Hippocampal formation (tissue), 2 donors: ENCODE measurements at places on chromosomes 3 and 15.

GRCh38 chr3:151367448-151367847 is 17.1 kb downstream of the P2RY12 start:
- DNase-seq: no peak

DNA sequence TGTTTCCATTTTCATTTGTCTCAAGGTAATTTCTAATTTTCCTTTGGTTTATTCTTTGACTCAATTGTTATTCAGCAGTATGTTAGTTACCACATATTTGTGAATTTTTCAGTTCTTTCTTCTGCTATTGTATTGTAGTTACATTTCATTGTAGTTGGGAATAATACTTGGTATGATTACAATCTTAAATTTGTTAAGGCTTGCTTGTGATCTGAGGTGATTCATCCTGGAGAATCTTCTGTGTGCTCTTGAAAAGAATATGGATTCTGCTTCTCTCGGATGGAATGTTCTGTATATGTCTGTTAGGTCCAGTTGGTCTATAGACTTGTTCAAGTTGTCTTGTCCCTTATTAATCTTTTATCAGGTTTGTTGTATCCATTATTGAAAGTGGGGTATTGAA is 63.4 kb upstream of the VEPH1 start:
- no peak for DNase-seq

DNA sequence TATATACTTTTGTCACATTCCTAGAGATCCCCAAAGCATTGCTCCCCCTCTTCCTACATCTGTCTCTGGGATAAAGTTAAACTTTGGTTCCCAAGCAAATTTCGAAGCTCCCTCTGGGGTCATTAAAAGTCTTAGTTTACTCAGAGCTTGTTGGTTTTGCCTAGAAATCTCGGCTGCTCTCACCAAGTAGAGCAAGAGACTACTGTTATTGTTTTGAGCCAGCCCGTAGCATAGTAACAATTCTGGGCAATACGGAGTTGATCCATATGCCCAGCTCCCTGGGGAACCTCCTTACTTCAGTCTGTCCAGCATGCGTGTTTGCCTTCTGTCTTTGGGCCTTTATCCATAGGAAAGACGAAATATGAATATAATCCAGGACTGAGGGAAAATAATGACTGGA is 10.0 kb upstream of the P3H2 start:
- DNase-seq: no peak

- no peak for DNase-seq
Observed at GRCh38 chr3:151796105-151796680, 17.7 kb upstream of the AADAC start.

DNA sequence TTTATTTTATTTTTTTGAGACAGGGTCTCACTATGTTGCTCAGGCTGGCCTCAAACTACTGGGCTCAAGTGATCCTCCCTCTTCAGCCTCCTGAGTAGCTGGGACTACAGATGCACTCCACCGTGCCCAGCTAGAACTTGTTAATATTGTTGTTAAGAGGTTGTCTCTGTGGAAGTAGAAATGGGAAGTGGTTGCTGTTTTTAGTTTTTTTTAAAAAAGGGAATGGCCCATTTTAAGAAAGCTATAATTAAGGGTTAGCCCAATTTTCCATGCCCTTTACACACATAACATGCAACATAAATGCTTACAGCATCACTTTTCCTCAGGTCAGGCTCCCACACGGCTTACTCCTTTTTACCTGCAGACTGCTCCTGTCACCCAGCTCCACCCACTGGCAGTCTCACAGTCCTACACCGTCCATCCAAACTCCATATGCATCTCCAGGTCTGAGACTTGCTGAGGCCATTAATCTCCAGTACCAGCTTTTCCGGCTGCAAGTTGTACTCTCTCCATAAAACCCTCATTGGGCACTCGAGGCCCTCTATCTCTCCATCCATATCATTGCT is 19.8 kb downstream of the MORC1 start:
- DNase-seq: no peak

DNA sequence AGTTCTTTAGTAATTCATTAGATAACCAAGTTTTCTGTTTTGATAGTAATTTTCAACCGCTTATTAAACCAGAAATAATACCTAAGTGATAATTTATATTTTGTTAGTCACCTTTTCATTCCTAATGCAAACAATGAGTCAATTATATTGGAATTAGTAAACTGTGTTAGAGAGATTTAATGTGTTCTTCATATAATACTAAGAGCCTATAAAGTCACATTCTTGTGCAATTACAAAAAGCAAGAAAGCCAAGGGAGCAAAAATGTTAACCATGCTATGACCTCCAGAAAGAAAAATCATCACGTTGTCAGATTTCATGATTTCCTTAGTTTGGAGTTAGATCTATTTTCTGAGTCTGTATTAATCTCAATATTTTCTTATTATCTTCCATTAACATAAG is 108.8 kb upstream of the SAMMSON start:
- DNase-seq: no peak

GRCh38 chr3:46706771-46707582 is 5.8 kb downstream of the TMIE start:
- DNase-seq: no peak

GRCh38 chr3:16309558-16309957 is 44.5 kb downstream of the OXNAD1 start:
- no peak for DNase-seq

DNA sequence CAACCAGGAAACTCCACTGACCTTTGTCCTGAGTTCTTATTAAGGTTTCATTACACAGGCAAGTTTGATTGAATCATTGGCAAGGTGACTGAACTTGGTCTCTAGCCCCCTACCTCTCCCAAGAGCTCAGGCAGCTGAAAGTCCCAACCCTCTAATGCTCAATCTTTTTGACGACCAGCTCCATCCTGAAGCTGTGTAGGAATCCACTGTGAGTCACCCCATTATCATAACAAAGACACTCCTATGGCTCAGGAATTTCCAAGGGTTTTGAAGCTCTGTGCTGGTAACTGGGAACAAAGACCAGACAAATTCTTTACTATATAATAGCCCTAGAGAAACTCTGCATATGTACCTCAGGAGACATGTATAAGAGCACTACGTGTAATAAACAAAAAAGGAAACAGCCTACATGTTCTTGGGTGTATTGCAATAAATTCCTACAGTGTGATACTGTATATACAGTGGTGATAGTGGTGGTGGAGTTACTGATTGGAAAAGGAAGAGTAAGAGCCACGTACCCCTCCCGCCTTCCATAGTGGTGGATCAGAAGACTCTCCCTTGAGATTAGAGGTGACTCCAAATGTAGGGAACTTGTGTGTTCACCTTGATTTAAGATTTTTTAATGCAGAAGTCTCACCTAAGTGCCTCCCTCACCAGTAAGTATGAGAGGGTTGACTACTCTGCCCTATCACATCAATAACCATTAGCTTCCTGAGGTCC is 116.6 kb downstream of the ST8SIA2 start:
- DNase-seq: no peak

GRCh38 chr15:33021806-33022389 is 172.6 kb downstream of the FMN1 start:
- peak; percentile 52 for DNase-seq

DNA sequence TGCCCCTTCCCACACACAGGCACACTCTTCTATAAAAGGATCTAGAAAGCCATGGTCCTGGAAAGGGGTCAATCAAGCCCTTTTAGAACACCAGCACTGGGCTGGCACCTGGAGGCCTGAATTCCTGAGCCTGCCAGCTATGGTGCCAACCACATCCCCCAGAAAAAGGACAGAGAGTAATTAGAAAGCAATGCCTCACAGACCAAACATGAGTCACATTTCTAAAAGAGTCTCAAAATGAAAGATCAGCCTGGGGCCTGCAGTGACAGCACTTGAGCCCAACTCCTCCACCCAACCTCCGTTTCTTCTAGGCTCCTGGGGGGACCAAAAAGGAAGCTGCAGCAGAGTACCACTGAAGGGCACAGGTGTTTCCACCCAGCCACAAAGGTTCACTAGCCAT is 14.1 kb downstream of the MYLK start:
- no peak for DNase-seq

DNA sequence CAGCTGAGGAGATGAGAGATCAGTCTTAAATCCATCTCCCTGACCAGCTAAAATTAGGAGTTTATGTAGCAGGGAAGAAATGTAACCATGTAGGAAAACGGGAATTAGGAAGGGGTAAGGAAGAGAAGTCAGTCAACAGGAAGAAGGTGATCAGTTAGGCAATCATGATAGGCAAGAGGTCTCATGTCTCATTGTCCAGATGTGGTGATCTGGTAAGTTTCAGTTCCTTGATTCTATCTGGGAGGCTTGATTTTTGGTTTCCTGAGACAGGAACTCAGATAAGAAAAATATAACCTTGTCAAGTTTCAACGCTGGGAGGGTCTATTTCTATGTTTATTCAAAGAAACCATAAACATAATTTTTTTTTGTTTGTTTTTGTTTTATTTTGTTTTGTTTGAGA is 40.3 kb upstream of the TBC1D5 start:
- DNase-seq: no peak

GRCh38 chr3:127865941-127866340 is 43.6 kb upstream of the MGLL start:
- DNase-seq: no peak

DNA sequence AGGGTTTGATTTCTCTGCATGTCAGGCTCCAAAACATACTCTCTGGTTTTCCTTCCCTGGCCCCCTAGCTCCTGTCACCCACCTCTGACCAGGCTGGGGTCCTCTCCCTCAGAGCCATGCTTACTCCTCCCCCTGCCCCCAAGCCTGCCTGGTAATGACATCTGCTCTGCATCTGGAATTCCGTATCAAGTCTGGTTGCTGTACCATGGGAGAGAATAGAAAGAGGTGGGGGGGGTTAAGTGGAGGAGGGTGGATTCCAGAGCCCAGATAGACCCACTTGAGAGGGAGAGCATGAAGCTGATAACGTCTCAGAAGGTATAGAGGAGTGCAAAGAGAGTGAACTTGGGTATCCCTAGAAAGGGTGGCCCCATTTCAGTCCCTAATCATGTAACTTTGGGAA is 4.2 kb downstream of the IGDCC4 start:
- DNase-seq: no peak

GRCh38 chr3:150543128-150543527 is 3.2 kb downstream of the SERP1 start:
- no peak for DNase-seq

- no peak for DNase-seq
Observed at GRCh38 chr15:28269097-28269496, 52.9 kb downstream of the HERC2 start.

- no peak for DNase-seq
Observed at GRCh38 chr3:79847928-79848327, 80.1 kb upstream of the ROBO1 start.

DNA sequence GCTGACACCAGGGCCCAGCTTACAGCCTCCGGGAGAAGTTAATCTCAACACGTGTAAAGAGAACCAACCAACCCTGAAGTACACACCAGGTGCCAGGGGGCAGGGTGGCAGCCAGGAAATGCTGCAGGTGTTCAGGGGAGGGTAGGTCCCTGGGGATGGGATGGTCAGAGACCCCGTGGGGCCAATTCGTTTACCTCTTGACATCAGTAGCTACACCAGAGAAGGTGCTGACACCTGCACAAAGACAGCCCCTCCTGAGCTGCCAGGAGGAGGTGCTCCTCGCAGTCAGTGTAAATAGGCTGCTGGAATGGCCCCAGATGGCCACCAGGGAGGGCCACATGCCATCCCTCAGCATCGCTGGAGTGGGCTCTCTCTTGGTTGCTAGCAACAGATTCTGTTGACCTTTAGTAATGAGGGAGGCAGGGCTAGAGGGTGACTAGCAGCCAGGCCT is 52.8 kb downstream of the CORO2B start:
- DNase-seq: no peak

DNA sequence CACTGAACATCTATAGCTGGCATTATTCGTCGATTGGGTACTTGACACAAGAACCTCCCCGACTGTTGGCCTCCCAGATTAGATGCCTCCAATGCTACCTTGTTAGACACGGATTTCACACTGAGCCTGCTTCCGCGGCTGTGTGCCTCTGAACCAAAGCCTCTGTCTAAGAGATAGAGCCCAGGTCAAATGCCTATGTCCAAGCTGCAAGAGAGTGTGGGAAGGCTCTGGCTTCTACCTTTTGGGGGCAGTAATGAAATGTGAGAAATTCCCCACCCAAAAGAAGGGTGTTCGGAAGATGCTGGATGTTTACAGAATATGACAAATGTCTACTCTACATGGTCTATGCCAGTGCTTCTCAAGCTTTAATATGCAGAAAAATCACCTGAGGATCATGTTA is 2.0 kb upstream of the RPUSD2 start:
- no peak for DNase-seq

DNA sequence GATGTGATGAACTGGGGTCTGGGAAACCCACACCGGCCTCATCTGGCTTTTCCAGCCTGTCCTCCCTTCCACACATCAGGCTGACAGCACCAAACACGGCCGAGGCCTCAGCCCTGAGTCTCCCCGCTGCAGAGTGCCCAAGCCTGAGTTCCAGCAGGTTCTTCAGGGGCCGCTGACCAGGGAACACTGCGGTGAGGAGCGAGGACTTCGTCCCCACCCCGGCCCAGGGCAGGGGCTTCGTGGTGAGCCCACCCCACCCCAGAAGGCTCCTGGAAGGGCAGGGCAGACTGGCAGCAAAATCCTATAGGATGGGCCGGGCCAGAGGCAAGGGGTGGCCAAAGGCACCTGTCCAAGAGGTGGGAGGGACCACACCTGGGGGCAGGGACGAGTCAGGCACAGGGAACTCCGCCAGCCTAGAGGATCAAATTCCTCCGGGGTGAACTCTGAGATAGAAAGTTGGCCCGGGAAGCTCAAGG is at the start of gene SLC51A:
Gene SLC51A, plus strand, starts transcription at position 446 of the 476 bp plus-strand sequence. CDS start 179 bp downstream, outside the sequence.
- DNase-seq: no peak

GRCh38 chr3:31378231-31378630 is 154.5 kb upstream of the STT3B start:
- DNase-seq: no peak
